Stimulated activated CD8-positive, alpha-beta memory T cell treated with anti-CD3 and anti-CD28 coated beads, Interleukin-7, amount 100 ng/mL, for 4 hours (primary cell): ENCODE measurements at places on chromosomes 2 and 18.

GRCh38 chr2:119808516-119809147, 48.9 kb downstream of the PTPN4 start:
- DNase-seq = no peak

- no peak for DNase-seq
These were observed 16.0 kb downstream of the CEP192 start for GRCh38 chr18:13007248-13007560.

DNA sequence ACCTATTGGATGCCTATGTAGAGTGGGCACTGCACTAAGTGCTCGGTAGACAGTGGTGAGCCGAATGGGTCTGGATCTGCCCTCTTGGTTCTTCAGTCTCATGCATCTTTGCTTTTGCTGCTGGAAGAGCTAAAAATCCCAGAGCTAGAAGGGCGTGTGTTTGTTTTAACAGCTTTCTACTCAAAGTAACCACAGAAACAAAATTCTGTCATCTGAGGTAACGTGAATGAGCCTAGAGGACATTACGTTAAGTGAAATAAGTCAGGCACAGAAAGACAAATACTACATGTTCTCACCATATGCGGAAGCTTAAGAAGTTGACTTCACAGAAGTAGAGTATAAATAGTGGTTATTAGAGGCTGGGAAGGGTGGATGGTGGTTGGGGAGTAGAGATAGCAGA, 119.8 kb downstream of the PLB1 start:
- no peak for DNase-seq

- no peak for DNase-seq
These were observed 7.5 kb upstream of the GBX2 start for GRCh38 chr2:236175548-236176150.

GRCh38 chr2:151824886-151825285, 3.3 kb downstream of the ARL5A start:
- no peak for DNase-seq
